ENCODE measurements at places on chromosomes 16 and 17. TPM values are rescaled to one million over a fixed set of nuclear protein-coding genes. Genes with fewer than 3 reads are reported as not detected.

Gene TEFM
- polyA plus RNA-seq: 8.7 TPM

Gene TNFRSF17
- polyA plus RNA-seq: 2.6 TPM

Gene USP10
- polyA plus RNA-seq: 28.2 TPM

DNA sequence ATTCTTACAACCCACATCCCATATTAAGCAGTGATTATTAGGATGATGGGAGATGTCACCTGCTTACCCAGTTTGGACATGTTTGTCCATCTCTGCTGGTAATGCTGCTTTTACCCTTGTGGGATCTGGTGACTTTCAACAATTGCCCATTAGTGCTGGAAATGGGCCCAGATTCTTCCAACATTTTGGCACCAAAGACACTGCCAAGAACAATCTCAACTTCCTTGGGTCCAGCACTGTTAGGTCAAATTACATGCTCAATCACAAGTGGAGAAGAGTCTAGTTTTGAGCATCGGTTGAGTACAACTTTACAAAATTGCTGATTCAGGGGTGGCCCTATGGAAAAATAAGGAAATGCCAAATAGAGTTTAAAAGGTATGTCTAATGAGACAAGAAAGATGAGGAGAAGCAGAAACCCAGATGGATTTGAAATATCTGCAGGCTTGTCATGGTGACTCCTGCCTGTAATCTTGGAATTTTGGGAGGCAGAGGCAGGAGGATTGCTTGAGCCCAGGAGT is 13.0 kb upstream of the ZFP3 start:
- no peaks in the 10 kb centered on the region for H3K27me3 ChIP-seq
- H3K36me3 ChIP-seq: no peaks in the 10 kb centered on the region
- no peak overlapping the region for H3K27ac ChIP-seq
- H3K4me1 ChIP-seq: no peaks in the 10 kb centered on the region
- no peak for DNase-seq
- no peak overlapping the region for H3K4me3 ChIP-seq

- DNase-seq: no peak
- H3K4me1 ChIP-seq: peaks cover 7% of the 10 kb centered on the region
- H3K4me3 ChIP-seq: no peak overlapping the region
- no peak overlapping the region for H3K27ac ChIP-seq
- no peaks in the 10 kb centered on the region for H3K36me3 ChIP-seq
These were observed 4.4 kb downstream of the LGALS9 start for GRCh38 chr17:27635275-27635823.

Gene LGALS9
- polyA plus RNA-seq: 24.7 TPM

DNA sequence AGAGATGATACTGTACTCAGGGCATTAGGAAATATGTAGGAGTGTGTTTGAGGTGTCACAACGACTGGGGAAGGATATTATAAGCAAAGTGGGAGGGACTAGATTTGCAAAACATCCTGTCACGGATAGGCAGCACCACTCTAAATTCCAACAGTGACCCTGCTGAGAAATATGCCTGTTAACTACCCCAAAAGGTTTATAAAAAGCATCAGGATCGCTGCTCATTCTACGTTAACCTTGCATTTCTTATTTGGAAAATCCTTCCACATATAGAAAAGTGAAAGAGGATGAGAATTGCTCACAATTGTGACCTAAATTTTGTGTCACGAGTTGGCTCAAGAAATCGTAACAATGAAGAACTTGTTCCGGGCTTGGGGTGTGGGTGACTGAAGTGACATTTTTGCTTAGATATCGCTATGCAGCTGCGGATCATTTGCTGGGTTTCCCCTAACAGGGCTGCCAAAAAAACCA is 51.6 kb downstream of the N4BP1 start:
- no peaks in the 10 kb centered on the region for H3K36me3 ChIP-seq
- H3K4me1 ChIP-seq: peaks cover 61% of the 10 kb centered on the region
- peak overlapping the region; percentile 49 for H3K27ac ChIP-seq
- no peak for DNase-seq
- H3K27me3 ChIP-seq: no peaks in the 10 kb centered on the region

GRCh38 chr17:82918508-82918907 is 78.7 kb upstream of the ZNF750 start:
- peaks cover 6% of the 10 kb centered on the region for H3K36me3 ChIP-seq
- H3K4me3 ChIP-seq: no peak overlapping the region
- no peaks in the 10 kb centered on the region for H3K4me1 ChIP-seq
- no peak for DNase-seq
- no peak overlapping the region for H3K27ac ChIP-seq

DNA sequence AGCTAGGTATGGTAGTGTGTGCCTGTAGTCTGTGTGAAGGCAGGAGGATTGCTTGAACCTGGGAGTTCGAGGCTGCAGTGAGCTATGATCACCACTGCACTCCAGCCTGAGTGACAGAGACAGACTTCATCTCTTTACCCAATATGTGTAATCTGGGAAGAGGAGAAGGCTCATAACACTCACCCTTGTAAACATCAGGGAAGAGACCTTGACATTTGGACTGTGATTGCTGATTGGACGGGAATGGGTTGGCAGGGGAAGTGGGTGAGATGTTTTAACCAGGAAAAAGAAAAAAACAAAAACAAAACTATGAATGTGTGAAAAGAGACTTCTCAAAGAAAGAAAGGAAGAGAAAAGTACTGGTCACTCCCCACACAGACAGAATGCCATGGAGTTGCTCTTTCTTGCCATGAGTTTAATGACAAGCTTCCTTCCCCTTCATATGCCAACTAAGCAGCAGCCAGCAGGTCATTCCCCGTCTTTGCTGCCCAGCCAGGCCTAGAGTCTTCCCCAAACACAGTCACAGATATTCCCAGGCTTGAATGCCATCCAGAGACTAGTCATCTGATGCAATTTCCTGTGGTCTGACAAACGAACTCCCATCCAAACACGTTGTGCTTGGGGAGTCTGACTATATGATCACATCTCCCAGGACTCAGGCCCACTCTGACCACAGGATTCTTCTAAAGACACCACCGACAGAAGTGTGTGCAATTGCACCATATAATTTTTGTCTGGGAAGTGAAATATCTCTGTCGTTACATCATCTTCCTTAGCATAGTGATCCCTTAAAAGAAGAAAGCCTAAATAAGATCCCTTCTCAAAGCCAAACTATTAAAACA is 3.6 kb upstream of the XAF1 start:
- DNase-seq: no peak
- no peaks in the 10 kb centered on the region for H3K27me3 ChIP-seq
- H3K4me1 ChIP-seq: peaks cover 33% of the 10 kb centered on the region

Measured in liver (tissue), 10 donors.